Activated CD4-positive, alpha-beta T cell treated with anti-CD3 and anti-CD28 coated beads, Interleukin-2, amount 50 U/mL, for 1 hour (primary cell): ENCODE measurements at places on chromosomes 12 and 14.

- peak; percentile 66 for DNase-seq
Observed at GRCh38 chr12:56160193-56160763, 2.1 kb downstream of the MYL6 start.

- no peak for DNase-seq
Observed at GRCh38 chr12:114631242-114631641, 52.7 kb downstream of the TBX3 start.

- DNase-seq, result no peak
Observed at GRCh38 chr14:34324363-34324795, 137.7 kb downstream of the SPTSSA start.

GRCh38 chr14:87864356-87865270 lies 128.4 kb downstream of the GALC start:
- DNase-seq, result no peak

- DNase-seq, result no peak
Observed at GRCh38 chr12:61291647-61292046, 968.6 kb upstream of the USP15 start.

GRCh38 chr12:109741286-109741969 lies 27.8 kb downstream of the FAM222A start:
- no peak for DNase-seq

DNA sequence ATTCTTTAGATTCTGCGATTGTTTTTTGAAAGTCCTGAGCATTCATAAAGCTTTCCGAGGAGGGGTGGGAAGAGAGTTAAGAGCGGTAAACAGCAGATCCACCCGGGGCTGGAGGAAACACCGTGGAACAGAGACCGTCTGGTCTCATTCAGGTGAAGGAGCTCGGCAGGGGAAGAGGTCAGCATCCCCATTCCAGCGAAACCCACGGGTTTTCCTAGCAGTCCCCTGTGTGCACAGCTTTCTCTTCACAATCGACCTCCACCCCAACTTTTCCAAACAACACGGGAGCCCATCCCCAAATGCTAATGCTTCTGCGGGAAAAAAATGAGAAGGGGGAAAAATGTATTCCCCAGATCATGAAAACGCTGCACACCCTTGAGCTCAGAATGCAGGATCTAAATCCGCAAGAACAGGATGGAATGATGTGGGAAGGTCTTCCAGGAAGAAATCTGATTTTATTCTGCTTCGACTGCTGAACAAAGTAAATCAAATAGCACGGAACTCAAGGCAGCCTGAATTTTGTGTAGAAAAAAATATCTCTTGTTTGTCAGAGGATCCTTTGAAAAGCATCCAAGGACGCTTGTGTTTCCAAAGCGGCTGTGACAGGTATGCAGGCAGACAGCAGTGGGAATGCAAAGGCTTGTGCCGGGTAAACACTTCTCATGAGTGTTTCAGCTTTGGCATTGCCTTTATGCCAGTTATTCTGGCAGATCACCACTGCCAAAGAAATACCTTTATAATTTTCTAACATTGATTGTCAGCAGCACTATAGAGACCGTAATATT lies 128.8 kb downstream of the NDUFA12 start:
- no peak for DNase-seq

DNA sequence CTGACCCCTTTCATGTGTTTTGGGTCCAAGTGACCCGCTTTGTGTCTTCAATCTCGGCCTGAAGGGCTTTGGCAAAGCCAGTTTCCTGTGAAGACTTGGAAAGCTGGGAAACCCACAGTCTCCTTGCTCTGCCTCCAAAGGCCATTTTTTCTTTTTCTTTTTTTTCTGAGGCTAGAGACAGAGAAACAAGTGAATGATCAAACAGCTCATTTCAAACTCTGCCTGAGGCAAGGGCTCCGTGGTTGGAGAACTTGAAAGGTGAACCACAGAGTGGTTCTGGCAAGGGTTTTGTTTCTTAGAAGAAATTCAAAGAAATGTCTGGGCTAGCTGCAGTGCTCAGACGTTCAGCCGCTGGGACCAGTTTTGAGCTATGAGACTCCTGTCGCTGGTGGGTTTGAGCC lies 62.7 kb downstream of the ERH start:
- no peak for DNase-seq

GRCh38 chr12:99960311-99960710 lies 24.4 kb downstream of the ANKS1B start:
- no peak for DNase-seq

- DNase-seq, result no peak
Observed at GRCh38 chr12:68557011-68557730, 53.5 kb upstream of the RAP1B start.
